Stimulated activated CD8-positive, alpha-beta memory T cell treated with anti-CD3 and anti-CD28 coated beads, Interleukin-2, amount 100 ng/mL, for 1 hour (primary cell): ENCODE measurements at places on chromosomes 12 and 14.

DNA sequence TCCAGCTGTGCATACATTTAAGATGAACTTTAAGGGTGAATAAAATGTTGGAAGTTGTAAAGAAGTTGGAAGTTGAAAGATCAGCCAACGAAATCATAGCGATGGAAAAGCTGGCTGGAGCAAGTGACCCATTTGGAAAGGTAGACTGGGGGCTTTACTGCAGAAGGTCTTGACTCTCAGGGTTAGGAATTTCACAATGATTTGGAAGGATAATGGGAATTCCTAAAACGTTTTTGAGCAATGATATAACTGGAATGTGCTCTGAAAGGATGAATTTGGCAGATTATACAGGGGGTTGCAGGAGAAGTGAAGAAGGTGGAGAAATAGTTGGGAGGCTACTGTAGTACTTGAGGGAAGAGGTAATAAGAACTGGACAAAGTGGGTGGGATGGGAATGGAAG is 27.4 kb downstream of the EMP1 start:
- no peak for DNase-seq

- no peak for DNase-seq
These were observed 14.3 kb downstream of the SERPINA10 start for GRCh38 chr14:94278731-94279130.

- no peak for DNase-seq
These were observed 20.4 kb upstream of the TMEM229B start for GRCh38 chr14:67508956-67509355.

DNA sequence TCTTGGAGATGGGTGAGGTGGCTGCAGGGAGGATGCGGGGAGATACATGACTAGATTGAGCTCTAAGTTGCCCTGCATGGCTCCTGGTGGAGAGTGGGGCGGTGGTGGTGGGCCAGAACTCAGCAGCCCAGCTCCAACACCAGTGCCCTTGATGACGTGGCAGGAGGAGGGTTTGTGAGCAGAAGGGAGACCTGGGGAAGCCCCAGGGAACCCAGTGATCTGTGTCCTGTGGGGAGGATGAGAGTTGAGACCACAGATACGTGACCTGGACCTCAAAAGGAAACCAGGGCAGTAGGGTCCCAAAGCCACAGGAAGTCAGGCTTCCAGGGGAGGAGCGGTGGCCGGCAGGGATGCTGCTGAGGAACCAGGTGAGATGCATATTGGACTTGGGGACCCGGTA is 989.1 kb upstream of the TMEM132C start:
- no peak for DNase-seq

GRCh38 chr12:22544038-22544979 is at the start of gene C2CD5:
C2CD5 (minus strand) TSS chr12:22544542; CDS start chr12:22544150, 392 bp downstream.
- peak; percentile 91 for DNase-seq

GRCh38 chr14:34297786-34298520 is 164.1 kb downstream of the SPTSSA start:
- no peak for DNase-seq

GRCh38 chr12:53052419-53053217 is 2.8 kb downstream of the TNS2 start:
- no peak for DNase-seq

DNA sequence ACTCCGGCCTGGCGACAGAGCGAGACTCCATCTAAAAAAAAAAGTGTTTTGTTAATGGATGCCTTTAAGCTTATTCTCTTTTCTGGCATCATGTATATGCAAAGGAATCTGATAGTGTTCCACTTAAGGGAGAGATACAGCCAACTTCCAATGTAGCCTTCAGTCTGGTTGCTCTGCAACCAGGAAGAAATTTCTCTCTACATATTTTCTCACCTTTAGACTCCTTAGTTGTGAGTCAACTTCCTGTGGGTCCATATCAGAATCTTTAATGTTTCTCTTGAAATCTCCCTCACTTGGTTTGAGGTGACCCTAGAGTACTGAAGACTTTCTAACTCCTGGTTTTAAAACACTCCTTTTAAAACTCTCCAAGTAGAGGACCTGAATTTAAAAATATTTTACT is 340.4 kb downstream of the SLC6A15 start:
- DNase-seq = no peak

DNA sequence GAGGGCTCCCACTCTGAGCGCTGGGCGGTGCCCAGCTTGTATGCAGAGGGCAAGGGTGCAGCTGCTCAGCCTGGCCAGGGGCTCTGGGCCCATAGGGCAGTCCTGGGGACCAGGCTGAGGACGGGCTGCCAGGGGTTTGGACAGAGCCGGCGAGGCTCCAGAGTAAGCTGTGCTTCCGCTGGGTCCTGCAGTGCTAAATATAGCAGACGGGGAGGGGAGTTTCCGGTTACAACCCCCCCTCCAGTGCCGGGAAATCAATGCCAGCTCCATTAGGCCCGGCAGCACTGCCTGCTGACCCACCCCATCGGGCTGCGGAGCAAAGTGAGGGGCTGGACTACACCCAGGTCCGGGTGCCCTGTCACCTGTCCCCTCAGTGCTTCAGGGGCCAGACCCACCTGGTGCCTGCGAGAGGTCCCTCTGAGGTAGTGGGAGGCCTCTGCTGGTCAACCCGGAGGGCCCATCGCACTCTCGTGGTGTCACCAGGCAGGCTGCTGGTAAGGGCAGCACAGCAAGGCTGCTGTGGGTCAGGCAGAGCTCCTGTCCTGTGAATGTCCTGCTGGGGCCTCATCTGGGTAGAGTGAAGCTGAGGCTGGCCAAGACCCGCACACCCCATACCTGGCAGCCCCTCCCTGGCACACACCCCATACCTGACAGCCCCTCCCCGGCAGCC is 2.6 kb upstream of the JAG2 start:
- no peak for DNase-seq

GRCh38 chr12:96751626-96752025 is 155.4 kb upstream of the NEDD1 start:
- DNase-seq = no peak
